ENCODE measurements at places on chromosomes 11 and 22.
A peak's percentile ranks its signal among the peaks of the same experiment; 100 is the strongest.

DNA sequence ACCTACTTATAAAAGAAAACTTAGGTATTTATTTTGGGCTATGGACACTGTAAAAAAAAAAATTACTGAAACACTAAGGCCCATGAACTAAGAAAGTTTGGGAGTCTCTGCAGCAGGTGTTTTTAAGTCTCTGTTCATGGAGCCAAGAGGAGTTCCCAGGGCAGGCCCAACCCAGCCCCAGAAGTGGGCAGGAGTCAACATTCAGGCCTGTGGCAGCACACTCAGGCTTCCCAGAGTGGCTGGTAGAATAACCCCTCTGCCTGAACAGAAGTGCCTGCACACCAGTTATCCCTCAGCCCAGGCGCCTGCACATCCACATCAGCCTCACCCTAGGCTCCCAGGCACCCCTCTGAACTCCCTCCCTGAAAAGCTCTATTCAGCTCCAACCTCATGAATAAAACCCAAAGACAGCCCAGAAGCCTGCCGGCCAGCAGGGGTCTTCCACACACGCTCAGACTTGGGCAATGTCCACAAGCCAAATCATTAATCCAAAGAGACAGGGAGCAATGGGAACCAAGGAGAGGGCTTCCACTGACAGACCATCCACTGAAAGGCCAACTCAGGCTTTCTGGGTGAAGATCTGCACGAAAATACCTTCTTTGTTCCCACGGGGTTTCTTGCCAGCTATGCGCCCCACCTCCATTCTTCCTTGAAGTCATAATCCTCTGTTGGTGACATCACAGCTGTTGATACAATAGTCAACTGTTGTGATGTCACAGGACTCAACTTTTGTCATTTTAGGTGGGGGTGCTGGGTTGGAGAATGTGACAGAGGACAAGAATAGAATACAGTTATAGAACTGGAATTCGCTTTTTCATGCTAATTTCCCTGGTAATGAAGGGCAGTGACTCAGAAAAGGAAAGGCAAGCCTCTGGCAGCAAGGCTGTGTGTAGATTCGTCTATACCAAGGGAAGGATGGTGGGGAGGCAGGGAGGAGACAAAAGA, 83.7 kb downstream of the RPL27A start:
- DNase-seq: peak; percentile 71

DNA sequence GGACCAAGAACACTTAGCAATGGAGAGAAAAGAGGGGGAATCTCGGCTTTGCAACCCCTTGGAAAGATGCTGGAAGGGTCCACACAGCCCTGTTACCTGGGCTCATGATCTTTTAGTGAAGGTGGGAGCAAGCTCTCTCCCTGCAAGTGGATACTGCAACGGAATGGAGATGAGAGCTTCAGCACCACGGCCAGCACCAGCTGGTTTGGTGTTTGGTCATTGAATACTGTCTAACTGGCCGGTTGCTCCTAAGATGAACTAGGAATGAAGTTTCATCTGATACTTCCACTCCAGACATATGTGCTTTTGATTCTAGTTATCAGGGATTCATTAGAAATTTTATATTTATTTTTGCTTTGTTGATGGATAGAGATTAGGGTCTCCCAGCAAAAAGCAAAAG, 16.3 kb downstream of the HTR3A start:
- DNase-seq: peak; percentile 34

GRCh38 chr11:23846902-23847422, 649.9 kb upstream of the LUZP2 start:
- no peak for DNase-seq

- DNase-seq: no peak
Measured at GRCh38 chr11:72244060-72244360, at the start of gene PHOX2A. TSS of gene PHOX2A (minus strand) at chr11:72244176. CDS start at chr11:72244004, 172 bp downstream.

GRCh38 chr22:23537416-23537815, 42.7 kb downstream of the IGLL1 start:
- no peak for DNase-seq

DNA sequence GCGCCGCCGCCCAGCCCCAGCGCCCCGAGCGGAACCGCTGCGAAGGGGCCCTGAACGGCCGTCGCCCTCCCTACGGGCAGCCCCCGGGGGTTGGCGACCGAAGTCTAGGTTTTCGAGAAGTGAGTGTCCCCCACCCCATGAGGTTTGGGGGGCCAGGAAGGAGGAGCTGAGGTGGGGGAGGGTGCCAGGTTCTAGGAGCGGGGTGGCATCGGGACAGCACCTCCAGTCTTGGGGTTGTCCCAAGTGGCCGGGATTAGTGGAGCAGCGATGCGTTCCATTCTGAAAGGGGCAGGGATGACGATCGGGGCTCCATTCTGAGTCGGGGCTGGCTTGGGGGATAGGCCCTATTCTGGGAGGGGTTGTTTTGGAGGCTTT, 408 bp downstream of the PPP2R5B start:
- DNase-seq: no peak

GRCh38 chr11:67463186-67463585, 5.9 kb downstream of the TMEM134 start:
- no peak for DNase-seq

GRCh38 chr22:46365166-46365624, 29.7 kb downstream of the TRMU start:
- DNase-seq: no peak

DNA sequence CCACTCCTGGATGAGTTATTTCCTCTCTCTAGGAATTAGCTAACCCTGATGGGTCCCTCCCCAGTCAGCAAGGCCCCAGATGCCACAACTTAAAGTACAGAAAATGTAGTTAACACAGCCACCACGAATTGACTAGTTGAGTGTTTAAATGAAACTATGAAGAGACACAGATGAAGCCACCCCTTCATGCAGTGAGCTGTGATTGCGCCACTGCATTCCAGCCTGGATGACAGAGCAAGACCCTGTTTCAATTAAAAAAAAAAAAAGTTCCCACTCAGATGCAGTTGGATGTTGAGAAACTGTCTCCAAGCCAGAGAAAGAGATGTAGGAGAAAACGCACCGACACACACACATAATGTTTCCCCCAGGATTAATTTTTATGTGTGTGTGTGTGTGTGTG, 53.3 kb downstream of the SCN3B start:
- no peak for DNase-seq

GRCh38 chr11:18270102-18270501, 4.0 kb downstream of the SAA1 start:
- DNase-seq: no peak

DNA sequence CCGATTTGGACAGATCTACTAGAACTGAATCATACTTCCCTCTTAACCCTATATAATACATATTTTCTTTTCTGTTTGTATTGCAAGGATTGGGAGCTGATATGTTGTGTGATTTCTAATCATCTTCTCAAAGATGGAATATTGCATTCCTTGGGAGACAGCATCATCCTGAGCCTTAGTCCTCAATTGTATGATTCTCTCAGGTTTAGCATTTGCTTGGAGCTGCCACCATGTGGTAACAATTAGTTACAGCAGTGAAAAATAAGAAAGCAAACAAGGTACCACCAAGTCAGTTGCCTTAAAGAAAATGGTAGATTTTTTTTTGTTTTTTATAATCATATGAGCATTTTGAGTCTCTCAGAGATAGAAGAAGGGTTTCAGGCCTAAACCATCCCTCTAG, 11.9 kb downstream of the SNX19 start:
- DNase-seq: no peak

- DNase-seq: no peak
Measured at GRCh38 chr22:23911318-23911980, 17.3 kb downstream of the MIF start.

GRCh38 chr11:57278721-57279095, 41.7 kb upstream of the APLNR start:
- DNase-seq: no peak

DNA sequence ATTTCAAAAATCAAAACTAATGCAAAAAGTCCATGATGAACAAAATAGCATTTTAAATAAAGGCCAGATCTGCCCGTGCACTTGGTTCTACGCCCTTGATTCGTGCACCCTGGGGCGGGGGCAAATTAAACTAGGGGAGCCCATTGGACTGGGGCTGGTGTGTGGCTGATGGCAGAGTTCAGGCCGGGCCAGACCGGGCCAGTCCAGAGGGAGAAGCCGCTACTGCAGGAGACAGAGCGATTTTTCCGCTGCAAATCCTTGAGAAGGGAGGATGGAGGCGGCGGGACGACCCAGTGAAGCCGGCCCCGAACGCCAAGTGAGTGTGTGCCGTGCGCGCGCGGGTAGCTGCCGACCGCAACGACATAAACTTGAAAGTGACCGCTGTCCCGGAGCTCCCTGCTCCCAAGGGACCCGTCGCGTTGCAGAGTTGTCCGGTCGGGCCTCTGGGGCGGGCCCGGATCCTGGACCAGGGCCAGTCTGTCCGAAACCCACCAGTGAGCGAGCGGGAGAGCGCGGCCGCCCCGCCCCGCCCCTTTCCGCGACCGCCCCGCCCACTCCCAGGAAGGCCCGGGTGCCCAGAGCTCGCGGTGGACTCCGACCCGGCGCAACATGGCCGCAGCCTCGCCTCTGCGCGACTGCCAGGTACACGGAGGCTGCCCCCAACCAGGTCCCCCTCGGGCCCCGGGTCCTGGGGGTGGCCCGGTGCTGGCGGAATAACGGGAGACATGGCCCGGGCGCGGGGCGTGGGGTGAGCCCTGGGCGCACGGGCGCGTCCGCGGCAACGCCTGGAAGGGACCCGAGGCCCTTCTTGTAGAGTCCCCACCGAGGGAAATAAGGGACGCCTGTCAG, at the start of gene TTC38:
Gene TTC38, plus strand, starts transcription at position 578 of the 849 bp plus-strand sequence. Its CDS starts 32 bp downstream, at position 610.
- peak; percentile 95 for DNase-seq

DNA sequence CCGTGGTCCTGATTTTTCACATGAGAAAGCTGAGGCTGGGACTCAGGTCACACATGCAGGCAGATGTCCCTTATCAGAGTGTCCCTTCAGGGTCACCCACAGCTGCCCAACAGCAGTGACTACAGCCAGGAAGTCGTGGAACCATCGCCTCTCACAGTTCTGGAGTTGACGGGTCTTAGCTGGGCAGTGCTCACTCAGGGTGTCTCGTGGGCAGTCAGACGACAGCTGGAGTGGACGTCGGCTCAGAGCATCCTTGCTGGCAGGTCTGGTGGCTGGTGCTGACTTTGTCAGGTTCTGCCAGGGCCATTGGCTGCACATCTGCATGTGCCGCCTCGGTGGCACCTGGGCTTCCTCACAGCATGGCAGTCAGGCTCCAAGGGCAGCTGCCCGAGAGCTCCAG, 35.6 kb upstream of the TH start:
- DNase-seq: no peak

- DNase-seq: no peak
Measured at GRCh38 chr11:82896183-82896582, 4.0 kb downstream of the PRCP start.

- DNase-seq: no peak
Measured at GRCh38 chr11:108338750-108339149, 115.9 kb downstream of the ATM start.

GRCh38 chr11:59552844-59553243, 41.5 kb downstream of the OR4D9 start:
- peak; percentile 27 for DNase-seq

DNA sequence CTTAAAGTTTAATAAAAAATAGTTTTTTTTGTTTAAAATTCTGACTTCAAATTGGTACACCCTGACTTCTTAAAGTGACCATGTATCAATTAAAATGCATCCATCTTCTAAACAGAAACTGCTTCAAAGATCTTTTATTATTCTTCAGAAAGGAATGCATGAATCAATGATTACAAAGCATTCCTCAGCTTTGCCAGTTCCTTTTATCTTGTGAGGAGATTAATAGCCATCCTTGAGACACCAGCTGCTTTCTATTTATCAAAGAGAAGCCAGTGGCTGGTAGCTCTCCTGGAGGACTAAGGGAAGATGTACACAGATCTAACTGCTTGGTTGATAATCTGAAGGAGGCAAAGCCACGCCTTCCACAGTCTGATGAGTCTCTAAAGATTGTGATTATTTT, 2222.5 kb downstream of the LRRC4C start:
- DNase-seq: no peak

DNA sequence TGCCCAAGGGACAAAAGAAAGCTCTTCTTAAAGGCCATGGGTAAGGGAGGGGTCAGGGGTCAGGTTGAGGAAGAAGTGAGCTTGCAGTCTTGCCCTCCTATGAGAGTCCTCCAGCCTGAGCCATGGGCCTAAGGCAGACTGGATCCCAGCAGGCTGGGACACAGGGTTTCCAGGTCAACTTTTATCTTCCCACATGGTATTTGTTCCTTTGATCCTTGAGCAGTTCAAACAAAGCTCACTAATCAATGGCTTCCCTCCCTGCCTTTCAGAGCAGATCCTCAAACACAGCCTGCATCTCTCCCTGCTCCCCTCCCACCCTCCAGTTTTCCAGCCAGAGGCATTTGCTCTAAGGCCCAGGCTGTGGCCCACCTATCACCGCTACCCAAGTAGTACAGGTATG, 589.3 kb downstream of the INSC start:
- DNase-seq: no peak

DNA sequence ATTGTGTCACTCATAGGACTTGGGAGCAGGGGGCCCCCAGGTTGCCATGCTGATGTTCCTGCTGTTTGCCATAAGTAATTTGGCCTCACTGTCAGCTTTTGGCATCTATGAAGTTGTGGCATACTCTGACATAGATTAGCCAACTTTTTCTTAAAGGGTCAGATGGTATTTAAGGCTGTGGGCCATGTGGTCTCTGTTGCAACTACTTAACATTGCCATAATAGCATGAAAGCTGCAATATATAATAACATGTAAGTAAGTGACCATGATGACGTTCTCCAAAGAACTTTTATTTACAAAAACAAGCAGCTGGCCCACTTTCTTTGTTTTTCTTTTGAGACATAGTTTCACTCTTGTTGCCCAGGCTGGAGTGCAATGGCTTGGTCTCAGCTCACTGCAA, 2.2 kb upstream of the TMEM216 start:
- DNase-seq: no peak

DNA sequence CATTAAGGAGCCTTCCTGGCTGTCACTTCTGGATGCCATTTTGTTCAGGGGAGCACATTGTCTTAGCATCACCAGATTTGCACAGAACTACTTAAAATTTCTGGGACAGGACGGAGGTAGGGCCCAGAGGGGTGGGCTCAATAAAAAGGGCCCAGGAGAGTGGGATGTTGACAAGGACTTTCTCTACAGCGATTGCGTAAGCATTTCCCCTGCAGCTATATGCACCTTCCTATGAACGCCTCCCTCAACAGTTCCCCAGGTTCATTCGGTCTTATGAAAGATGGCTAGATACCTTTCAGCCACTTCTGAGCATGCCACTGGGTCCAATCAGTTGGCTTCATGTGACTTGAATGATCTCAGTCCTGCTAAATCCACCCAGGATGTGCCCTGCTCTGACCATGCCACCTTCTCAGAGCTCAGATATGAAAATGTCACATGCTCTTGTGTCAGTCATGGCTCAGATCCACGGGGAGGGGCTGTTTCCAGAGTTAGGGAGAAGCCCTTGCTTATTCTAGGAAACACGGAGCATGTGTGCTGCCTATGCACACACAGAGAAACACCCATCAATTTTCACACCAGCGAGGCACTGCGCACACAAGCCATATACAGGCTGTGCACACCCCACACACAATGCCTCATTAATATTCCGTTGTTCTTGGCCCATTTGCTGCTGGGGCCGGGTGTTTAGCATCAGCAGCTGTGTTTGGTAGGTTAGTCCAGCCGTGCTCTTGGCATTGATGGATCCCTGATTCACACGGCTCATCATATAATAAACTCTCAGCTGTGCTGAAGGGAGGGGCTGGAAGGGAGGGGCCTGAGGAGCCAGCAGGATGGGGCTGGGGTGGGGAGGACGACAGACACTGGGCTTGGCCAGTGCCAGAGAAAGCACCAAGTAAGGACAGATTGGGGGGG, 52.5 kb upstream of the NNMT start:
- no peak for DNase-seq

- DNase-seq: no peak
Measured at GRCh38 chr11:72675221-72675620, 999 bp upstream of the PDE2A start.
